ENCODE measurements at places on chromosomes 2 and 18. TPM values are rescaled to one million over a fixed set of nuclear protein-coding genes. Genes with fewer than 3 reads are reported as not detected.

DNA sequence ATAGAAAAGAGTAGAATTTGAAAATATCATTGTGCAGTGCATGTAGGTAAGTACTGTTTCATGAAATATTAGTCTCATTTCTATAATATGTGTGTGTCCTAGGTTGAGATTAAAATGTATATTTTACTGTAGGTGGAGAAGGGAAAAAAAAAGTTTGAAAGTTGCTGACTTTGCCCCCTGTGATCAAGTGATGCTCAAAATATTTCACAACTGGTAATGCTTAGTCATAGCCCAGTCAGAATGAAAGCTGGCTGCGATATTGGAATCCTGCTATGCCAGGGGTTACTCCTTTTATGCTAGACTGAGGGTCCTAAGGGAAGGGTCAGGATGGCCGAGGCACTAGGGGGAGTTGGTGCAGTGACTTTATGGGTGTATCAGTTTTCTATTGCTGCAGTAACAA is 19.5 kb upstream of the CFAP36 start:
- DNase-seq: no peak

- DNase-seq: peak; percentile 16
These were observed 30.1 kb upstream of the ITGA6 start for GRCh38 chr2:172397148-172397834.

DNA sequence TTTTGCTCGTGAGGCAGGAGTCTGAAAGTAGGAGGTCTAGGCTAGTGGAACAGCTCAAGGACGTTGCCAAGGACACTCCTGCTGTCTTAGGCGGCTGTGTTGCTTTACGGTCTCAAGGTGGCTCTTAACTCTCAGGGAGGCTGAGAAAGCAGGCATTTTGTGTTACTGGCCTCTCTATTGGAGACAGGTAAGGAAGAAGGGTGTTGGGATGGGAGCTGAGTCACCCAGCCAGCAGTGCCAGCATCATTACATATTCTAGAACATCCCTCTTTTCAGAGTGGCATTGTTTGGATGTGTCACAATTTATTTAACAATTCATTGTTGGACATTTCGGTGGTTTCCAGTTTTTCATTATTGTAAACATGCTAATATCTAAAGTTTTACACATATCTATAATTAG is 30.8 kb upstream of the TMEM214 start:
- DNase-seq: no peak

- DNase-seq: no peak
These were observed 14.8 kb upstream of the C2orf66 start for GRCh38 chr2:196823750-196824522.

DNA sequence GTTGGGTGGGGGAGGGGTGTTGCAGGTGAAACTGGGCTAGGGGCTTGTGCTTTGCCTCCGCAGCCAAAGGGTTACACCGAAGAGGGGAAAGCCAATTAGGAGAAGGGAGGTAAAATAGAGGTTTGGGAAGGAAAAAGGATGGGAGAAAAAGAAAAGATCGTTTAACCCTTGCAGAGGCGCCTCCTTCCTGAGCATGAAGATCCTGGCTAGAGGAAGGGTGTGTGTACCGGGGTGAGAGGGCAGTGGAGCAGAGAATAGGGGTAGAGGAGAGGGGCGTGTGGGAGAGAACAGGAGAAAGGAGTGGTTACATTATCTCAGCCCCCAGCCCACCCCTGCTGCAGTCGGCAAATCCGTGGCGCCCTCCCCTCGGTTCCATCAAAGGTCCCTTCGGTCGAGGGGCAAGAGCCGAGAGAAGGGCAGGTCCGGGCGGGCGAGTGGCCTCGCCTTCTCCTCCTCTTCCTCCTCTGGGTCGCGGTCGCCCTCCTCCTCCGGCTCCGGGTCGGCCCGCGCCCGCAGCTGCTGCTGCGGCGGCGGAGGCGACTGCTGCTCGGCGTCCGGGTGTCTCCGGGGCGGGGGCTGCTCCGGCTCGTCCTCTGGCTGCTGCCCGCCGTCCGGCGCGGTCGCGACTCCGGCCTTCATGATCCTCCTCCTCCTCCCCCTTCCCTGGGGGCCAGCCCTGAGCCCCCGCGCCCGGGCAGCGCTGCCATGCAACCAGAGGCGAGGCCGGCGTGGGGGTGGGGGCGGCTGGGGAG is 1.1 kb downstream of the MARCHF4 start:
- DNase-seq: peak; percentile 46

Gene PFN4
- 0.83 TPM for total RNA-seq

Gene COA5
- 30.3 TPM for total RNA-seq

GRCh38 chr2:172213116-172213860 is 110.6 kb upstream of the DLX2 start:
- DNase-seq: no peak

GRCh38 chr2:100174026-100174431 is 31.6 kb upstream of the AFF3 start:
- DNase-seq: no peak

DNA sequence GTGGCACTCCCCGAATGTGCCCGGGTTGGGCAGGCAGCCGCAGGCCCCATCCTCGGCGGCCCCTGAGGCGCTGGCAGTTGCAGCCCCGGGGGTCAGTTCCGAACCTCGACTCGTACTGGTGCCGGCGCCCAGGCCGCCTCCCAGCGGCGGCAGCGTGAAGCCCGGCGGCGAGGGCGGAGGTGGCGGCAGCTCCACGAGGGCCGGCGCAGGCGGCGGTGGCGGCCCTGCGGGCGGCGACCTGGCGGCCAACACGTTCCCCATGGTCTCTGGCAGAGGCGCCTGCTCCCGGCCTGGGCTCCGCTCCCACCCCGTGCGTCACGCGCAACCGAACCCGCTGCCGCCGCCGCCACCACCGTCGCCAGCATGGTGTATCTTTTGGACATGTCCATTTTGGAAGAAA is 196.3 kb downstream of the CCDC74A start:
- DNase-seq: peak; percentile 87

Gene GPR45
- not detected for total RNA-seq

DNA sequence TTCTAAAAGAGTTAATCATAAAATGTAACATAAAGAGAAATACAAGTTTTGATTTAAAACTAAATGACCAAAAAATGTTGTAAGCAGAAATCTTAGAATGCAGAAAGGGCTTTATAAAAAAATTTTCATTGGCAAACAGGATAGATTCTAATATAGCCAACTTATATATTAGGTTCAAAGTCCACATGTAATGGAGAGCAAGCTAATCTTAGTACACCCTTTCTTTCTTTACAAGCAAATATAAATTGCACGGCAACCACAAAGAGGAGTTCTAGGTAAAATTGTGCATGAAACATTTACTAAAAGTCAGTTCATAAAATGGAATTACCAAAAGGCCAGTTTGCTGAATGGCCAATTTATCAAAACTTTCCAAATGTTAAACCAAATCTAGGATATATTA is 130.6 kb downstream of the NOL4 start:
- DNase-seq: no peak

DNA sequence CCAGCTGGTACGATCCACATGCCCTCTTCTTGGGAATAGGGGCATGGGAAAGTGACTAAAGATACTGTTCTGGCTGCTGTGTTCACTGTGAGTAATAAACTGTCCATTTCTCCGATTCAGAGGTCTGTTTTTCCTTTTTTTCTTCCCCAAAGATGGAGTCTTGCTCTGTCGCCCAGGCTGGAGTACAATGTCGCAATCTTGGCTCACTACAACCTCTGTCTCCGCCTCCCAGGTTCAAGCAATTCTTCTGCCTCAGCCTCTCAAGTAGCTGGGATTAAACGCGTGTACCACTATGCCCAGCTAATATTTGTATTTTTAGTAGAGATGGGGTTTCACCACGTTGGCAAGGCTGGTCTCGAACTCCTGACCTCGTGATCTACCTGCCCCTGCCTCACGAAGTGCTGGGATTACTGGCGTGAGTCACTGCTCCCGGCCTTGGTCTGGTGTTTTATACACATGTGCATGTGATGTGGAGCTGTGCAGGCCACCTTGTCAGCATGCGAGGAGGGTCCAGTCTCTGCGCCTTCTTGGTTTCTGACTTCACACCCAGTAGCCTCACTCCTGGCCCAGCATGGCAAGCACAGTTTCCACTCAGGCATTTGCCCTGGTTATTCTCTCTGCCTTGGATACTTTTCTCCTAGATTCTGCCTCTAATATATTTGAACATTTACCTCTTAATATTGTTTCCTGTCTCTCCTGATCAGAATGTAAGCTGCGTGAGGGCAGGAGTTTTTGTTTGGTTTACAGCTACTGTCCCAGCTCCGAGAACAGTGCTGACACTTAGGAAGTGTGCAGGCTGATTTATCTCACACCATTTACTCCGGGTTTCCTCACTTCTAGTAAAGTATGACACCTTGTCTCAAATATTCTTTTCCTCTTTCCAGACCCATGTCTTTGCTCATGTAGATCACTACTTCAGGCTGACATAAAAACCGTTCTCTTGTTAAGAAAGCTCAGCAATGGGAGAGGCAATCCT is 19.7 kb downstream of the PTPN18 start:
- no peak for DNase-seq

- DNase-seq: no peak
These were observed 665.8 kb upstream of the ID2 start for GRCh38 chr2:8015848-8016600.

DNA sequence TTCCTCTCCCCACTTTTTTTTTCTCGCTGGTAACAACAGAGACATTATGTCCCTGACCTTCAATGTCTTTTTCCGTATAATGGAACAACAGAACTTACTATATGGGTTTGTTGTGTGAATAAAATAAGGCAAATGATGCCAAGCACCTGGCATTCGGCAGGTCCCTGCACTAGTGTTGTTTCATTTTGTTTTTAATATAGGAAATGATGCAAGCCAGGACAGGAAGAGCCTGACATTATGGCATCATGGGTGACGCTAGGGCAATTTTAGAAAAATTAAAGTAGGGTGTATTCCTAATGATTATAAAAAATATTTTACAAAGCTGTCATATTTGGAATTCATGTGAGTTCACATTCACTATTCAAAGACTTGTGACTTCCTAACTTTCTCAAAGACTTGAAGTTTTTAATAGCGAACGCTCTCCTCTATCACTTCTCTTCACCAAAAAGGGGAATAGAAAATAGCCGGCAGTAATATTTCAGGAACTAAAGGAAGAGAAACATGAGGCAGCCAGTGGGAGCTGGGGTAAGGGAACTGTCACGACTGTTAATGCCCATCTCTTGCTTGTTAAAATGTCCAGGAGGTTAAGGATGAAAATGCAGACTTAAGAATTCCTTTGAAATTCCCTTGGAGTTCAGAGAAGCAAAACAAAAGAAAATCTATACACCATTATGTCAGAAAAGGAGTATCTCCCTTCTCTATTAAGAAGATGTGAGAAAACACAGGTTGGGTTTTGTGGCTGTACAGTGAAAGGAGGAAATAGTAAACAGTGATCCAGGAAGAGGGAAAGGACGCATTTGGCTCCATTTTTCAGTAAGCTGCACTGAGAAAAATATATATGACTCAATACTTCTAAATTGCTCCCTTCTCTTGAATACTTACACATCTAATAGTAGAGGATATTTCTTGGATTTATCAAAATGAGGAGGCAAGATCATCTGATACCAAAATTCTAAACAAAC is 60.2 kb downstream of the DPP4 start:
- no peak for DNase-seq

Gene CFAP221
- total RNA-seq: 2.1 TPM

Gene ATG4B
- total RNA-seq: 46.5 TPM

Gene CTLA4
- not detected for total RNA-seq

DNA sequence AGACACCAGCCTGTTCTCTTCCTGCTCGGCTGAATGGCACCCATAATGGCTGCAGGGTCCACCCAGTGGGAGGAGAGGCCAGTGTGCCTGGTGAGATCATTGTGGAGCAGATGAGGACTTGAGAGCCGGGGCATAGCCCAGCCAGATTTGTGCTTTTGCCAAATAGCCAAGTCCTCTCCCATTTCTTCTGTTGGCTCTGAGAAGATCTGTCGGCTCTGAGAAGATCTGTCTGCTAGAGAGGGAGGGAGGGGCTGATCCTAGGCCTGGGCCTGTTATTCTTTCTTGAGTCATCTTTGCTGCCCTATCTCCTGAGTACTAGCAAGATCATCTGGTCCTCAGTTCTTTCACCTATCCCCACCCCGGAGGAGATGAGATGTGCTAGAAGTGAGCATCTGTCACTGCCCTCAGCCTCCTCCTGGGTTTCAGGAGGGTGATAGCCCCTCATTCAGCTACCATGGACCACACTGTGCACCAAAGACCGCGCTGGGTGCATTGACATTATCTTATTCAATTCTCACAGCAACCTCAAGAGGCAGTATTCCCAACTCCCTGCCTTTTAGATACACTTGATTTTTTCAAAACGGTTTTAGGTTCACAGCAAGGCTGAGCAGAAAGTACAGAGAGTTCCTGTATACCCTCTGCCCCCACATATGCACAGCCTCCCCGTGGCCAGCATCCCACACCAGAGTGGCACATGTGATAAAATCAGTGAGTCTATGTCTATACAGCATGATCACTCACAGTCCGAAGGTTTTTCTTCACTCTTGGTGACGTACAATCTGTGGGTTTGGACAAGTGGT is 98.6 kb downstream of the CAPN13 start:
- DNase-seq: no peak

DNA sequence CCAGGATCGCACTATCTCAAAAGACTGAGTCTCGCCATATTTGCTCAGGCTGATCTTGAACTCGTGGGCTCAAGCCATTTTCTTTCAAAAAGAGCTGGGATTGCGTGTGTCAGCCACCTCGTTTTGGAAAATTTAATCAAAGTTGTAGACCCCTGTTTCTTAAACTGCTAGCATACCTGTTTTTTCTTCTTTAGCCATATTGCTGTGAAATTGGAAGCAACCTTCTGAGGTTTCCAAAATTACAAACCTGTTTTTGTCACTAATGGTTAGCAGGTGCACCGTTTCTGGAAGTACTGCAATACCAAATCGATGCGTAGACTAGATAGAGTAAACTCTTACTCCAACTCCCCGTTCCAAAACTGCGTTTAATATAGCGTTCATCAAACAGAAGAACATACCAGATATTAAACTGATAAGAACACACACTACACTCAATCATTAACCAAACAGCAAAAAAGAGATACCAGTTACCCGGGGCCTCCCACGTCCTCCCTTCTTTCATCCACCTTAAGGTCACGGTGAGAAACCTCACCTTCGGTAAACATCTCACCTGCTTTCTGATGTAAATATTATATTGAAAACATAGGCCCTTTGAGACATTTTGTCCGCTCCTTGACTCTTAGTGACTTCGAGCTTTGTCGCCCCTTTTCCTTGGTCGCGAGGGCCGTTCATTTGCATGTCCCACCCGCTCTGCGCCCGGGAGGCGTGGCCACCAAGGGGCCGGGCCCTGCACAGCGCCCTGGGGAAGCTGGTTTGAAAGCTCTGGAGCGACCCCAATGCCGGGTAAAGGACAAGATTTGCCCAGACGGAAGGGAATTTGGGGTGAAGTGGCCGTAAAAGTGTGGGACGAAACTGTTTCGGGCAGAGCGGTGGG is at the start of gene RNU2-63P:
RNU2-63P (minus strand) TSS at position 462 of the 874 bp plus-strand sequence.
- peak; percentile 88 for DNase-seq

GRCh38 chr2:238942080-238942725 is 94.3 kb downstream of the TWIST2 start:
- DNase-seq: no peak

GRCh38 chr2:8514796-8515758 is 166.8 kb upstream of the ID2 start:
- DNase-seq: no peak

GRCh38 chr2:128282976-128283810 is 35.5 kb downstream of the HS6ST1 start:
- peak; percentile 60 for DNase-seq

GRCh38 chr2:84800194-84800805 is 80.6 kb downstream of the TRABD2A start:
- no peak for DNase-seq

GRCh38 chr2:133072837-133073694 is 403.1 kb upstream of the LYPD1 start:
- DNase-seq: no peak

GRCh38 chr18:58390399-58390798 is 238.5 kb downstream of the ALPK2 start:
- DNase-seq: no peak

Gene TP53I3
- total RNA-seq: 7.0 TPM

Gene UGT1A3
- total RNA-seq: not detected

Gene TMEM178A
- 4.5 TPM for total RNA-seq

All from right cardiac atrium (tissue), 5 donors.